Stimulated activated naive B cell treated with anti-CD40 and anti-IgM and Interleukin-4, amounts not matched to agents 10 μg/mL and 1 μg/mL and 100 μg/mL, for 72 hours (primary cell): ENCODE measurements at places on chromosomes 2 and 18.

DNA sequence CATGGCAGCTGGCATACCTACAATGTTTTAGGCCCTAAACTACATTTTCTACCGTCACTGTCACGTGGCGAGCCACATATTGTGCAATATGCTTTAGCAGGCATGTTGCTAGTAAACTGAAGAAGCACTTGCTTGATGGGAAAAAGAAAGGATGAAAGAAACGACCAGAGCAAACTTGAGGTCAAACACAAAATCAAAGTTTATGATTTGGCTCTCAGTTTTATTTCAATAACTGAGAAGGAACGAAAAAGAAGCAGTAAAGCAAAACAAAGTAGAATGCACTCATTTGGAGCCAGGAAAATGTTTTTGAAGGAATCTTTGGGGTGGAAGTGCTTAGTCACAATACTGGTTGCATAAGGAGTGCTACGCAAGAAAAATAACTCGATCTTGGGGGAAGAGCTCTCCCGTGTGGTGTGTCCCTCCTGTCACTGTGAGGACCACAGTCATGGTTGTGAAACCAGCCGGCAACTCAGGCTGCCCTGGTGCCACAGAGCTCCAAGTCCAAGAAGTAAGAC is 349.8 kb downstream of the RBM43 start:
- DNase-seq, result no peak
- no peak overlapping the region for H3K4me3 ChIP-seq

- no peak overlapping the region for H3K4me3 ChIP-seq
- no peaks in the 10 kb centered on the region for H3K36me3 ChIP-seq
- DNase-seq, result no peak
- no peaks in the 10 kb centered on the region for H3K4me1 ChIP-seq
- no peaks in the 10 kb centered on the region for H3K27me3 ChIP-seq
- no peak overlapping the region for H3K27ac ChIP-seq
Measured at GRCh38 chr18:22840606-22841144, 92.5 kb upstream of the RBBP8 start.

GRCh38 chr2:12240206-12240605 is 476.5 kb upstream of the TRIB2 start:
- H3K27me3 ChIP-seq, result no peaks in the 10 kb centered on the region
- H3K4me3 ChIP-seq, result no peak overlapping the region
- no peaks in the 10 kb centered on the region for H3K36me3 ChIP-seq

GRCh38 chr2:54470266-54470938 is 14.3 kb downstream of the SPTBN1 start:
- peaks cover 27% of the 10 kb centered on the region for H3K4me1 ChIP-seq
- H3K4me3 ChIP-seq, result no peak overlapping the region
- peak overlapping the region; percentile 48 for H3K27ac ChIP-seq
- no peaks in the 10 kb centered on the region for H3K36me3 ChIP-seq
- H3K27me3 ChIP-seq, result peaks cover 5% of the 10 kb centered on the region
- DNase-seq, result no peak

DNA sequence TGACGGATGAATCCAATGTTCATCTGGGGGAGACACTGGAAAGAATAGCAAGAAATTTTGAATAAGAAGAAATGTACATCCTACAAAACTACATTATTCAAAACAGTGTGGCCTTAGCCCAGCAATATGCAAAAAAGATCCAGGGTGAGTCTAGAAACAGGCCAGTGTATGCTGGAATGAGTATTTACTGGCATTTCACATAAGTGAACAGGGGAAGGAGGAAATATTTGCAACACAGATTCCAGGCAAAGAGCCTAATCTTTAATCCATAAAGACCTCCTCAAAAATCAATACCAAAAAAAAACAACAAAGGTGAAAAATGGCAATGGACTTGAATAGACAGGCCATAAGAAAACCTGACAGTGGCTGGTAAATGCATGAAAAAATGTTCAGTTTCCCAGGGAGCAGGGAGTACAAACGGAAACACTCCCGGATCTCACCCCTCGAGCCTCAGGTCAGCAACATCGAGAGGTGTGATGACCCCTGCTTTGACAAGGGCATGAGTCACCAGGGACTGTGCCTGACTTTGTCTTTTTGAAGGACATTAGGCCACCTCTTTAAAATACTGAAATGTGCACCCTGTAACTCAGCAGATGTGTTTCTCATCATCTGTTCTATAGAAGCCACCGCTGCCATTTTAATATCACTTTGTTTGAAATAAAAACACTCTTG is 12.7 kb upstream of the GPC1 start:
- H3K36me3 ChIP-seq, result peaks cover 2% of the 10 kb centered on the region
- DNase-seq, result no peak
- no peak overlapping the region for H3K4me3 ChIP-seq
- no peaks in the 10 kb centered on the region for H3K4me1 ChIP-seq

DNA sequence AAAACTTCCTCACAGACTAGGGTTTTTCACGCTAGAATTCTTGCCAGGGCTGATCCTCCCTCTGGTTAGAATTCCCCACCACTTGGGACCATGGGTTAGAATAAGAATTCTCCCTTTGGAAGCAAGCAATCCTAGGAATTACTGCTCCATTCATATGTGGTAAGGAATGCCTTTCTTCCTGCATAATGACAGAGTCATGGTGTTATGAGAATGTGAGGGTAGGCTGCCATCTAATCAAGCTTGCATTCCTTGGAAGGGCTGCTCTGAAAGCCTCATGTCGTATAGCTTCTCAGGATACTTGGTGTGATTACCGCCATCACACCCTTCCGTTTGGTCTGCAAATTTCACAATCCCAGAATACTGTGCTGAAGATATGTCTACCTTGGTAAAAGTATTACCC is 1282.4 kb upstream of the PIK3C3 start:
- no peaks in the 10 kb centered on the region for H3K4me1 ChIP-seq
- H3K27me3 ChIP-seq, result no peaks in the 10 kb centered on the region
- no peak overlapping the region for H3K27ac ChIP-seq
- no peaks in the 10 kb centered on the region for H3K36me3 ChIP-seq
- DNase-seq, result no peak
- no peak overlapping the region for H3K4me3 ChIP-seq

DNA sequence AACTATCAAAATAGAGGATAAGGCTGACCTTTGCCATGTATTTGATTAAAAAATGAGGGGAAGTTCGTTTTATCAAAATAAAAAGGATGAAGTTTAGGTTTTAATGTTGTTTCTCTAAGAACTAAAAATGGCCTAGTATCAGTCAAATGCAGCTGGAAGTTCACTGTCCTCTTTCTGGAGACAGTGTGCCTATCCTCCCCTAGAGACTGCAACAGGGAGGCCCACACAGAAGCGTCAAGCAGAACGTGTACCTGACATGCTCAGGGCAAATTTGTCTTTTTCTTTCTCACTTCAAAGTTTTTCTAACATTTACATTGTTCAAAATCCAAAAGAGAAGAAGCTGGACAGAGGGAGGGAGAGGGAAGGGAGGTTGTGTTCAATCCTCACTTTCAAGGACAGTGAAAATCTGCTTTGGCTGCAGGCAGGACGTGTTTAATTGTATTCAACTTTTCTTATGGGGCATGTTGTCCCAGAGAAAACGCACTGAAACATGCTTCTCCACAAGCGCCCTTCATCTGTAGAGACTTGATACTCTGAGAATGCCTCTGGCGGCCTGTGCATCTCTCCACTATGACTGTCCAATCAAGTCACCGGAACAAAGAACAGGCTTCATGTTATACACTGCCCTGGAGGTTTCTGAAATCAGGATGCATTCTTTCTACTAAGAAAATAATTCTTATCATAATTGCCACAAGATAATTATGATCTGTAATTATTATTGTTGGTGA is 65.1 kb downstream of the FAM210A start:
- no peak overlapping the region for H3K4me3 ChIP-seq
- H3K36me3 ChIP-seq, result peaks cover 4% of the 10 kb centered on the region
- H3K27me3 ChIP-seq, result no peaks in the 10 kb centered on the region
- H3K27ac ChIP-seq, result no peak overlapping the region

- peaks cover 3% of the 10 kb centered on the region for H3K4me1 ChIP-seq
- no peak for DNase-seq
- no peaks in the 10 kb centered on the region for H3K36me3 ChIP-seq
- H3K4me3 ChIP-seq, result no peak overlapping the region
Measured at GRCh38 chr2:54416166-54416813, 39.8 kb upstream of the SPTBN1 start.

- H3K4me1 ChIP-seq, result peaks cover 10% of the 10 kb centered on the region
- H3K27ac ChIP-seq, result no peak overlapping the region
- no peak overlapping the region for H3K4me3 ChIP-seq
- no peak for DNase-seq
Measured at GRCh38 chr2:46144133-46144800, 152.9 kb upstream of the EPAS1 start.

- H3K4me3 ChIP-seq, result no peak overlapping the region
- H3K27me3 ChIP-seq, result no peaks in the 10 kb centered on the region
- H3K27ac ChIP-seq, result no peak overlapping the region
- no peaks in the 10 kb centered on the region for H3K36me3 ChIP-seq
Measured at GRCh38 chr2:59956981-59957380, 596.5 kb downstream of the BCL11A start.

GRCh38 chr2:105034170-105034569 is 3.7 kb upstream of the MRPS9 start:
- no peaks in the 10 kb centered on the region for H3K36me3 ChIP-seq
- no peak overlapping the region for H3K27ac ChIP-seq
- H3K27me3 ChIP-seq, result no peaks in the 10 kb centered on the region
- H3K4me1 ChIP-seq, result peaks cover 10% of the 10 kb centered on the region
- no peak overlapping the region for H3K4me3 ChIP-seq
- DNase-seq, result no peak

DNA sequence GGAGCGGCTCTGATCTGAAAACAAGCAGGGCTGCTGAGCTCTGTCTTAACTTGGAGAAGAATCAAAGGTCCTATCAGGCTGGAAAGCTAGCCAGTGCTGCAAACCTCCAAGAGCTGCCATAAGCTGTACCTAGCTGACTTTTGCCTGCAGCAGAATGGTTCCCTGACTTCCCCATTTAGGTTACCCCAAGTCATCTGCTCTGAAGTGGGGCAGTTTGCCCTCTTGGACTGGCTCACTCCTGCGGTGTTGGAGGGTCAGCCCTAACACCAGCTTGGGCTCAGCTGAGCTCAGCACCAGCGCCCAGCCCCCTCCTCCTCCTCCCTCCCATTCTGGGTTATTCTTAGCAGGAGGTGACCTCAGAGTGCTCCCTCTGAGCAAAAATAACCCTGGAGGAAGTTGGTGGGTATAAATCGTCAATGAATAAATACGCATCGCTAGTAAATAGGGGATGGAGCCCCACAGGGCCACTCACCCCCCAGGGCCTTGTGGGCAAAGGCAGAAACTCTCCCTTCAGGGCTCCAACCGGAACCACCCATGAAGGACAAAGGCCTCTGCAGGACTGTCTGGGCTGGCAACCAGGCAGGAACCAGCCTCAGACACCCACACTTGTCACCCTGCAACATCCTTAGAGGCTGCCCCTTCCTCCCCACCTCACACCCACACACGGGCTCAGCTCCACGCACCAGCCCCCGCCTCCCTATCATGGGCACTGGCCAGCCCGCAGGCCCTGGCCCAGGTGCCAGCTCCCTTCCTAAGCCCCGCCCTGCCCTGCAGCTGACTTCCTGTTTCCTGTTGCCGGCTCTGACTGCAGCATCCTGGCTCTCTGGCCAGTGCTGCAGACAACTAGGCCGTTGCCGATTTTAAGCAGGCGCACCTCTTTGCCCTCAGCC is 46.9 kb downstream of the DNMT3A start:
- H3K4me3 ChIP-seq, result peak overlapping the region; percentile 78
- H3K4me1 ChIP-seq, result peaks cover 42% of the 10 kb centered on the region
- DNase-seq, result peak; percentile 78

DNA sequence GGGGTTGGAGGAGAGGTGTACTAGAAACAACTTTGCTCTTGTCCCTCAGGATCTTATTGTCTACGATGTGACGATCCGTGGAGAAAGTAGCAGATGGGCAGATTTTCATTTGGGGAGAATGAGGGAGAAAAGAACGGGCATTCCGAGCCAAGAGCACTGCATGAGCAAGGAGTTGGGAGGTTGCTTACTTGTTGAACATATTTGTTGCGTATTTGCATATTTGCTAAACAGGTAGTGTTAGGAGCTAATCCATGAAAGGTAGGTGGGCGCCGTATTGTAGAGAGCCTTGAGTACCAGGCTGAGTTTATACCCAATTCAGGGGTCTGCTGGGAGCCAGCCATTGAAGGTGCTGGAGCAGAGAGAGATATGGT is 490 bp downstream of the BCS1L start:
- peak overlapping the region; percentile 91 for H3K4me3 ChIP-seq
- peak overlapping the region; percentile 93 for H3K27ac ChIP-seq
- H3K27me3 ChIP-seq, result no peaks in the 10 kb centered on the region
- peaks cover 31% of the 10 kb centered on the region for H3K36me3 ChIP-seq
- DNase-seq, result no peak

GRCh38 chr2:120303177-120303576 is 42.8 kb upstream of the INHBB start:
- no peak for DNase-seq
- peaks cover 33% of the 10 kb centered on the region for H3K4me1 ChIP-seq
- H3K4me3 ChIP-seq, result no peak overlapping the region
- H3K27ac ChIP-seq, result peak overlapping the region; percentile 33
- peaks cover 48% of the 10 kb centered on the region for H3K36me3 ChIP-seq
- no peaks in the 10 kb centered on the region for H3K27me3 ChIP-seq

DNA sequence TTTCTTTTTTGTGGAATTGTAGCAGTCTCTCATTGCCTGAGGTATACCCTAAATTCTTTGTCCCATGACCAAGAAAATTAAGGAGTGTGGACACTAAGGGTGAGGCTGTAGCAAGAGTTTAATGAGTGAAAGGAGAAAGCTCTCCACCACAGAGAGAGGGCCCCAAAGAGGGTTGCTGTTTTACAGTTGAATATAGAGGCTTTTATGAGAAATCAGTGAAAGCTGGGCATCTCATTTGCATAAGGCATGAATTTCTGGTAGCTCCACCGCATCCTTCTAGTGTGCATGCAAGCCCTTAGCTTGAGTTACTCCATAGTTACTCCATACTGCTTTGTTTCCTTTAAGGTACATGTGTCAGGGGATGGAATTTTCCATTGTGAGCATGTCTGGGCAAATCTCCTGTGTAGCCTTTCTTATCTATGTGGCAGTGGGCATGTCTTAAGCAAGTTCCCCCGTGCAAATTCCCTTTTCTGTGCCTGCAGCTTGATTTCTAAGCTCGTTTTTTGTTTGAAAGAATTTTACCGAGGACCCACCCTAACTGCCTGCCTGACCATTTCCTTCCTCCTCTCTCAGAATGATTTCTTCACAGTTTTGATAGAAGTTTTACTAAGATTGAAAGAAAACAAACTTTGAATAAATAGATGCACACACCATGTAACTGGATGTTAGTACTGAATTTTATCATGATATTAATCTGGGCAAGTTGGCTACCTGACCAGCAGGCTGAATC is 218.9 kb downstream of the PARD3B start:
- H3K27me3 ChIP-seq, result no peaks in the 10 kb centered on the region
- no peak overlapping the region for H3K4me3 ChIP-seq
- no peak for DNase-seq
- no peaks in the 10 kb centered on the region for H3K36me3 ChIP-seq
- H3K27ac ChIP-seq, result no peak overlapping the region
